ENCODE measurements at places on chromosomes 16 and 17.

- DNase-seq: peak; percentile 60
These were observed 5.0 kb upstream of the TLCD2 start for GRCh38 chr17:1714980-1715802.

DNA sequence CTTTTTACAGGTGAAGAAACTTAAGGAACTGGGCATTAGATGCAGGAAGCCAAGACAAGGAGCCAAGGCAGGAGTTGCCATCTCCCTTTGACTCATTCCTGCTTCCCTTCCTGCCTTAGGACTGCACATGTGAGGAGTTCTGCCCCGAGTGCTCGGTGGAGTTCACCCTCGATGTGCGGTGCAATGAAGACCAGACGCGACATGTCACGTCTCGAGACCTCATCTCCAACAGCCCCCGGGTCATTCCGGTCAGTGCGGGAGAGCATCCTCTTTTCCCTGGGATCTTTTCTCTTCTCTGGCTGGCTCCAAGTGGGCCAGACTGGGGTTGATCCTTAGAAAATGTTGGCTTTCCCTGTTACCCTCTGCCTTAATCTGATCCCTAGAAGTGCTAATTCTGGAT, 6.6 kb downstream of the POLR2C start:
- no peak for DNase-seq

DNA sequence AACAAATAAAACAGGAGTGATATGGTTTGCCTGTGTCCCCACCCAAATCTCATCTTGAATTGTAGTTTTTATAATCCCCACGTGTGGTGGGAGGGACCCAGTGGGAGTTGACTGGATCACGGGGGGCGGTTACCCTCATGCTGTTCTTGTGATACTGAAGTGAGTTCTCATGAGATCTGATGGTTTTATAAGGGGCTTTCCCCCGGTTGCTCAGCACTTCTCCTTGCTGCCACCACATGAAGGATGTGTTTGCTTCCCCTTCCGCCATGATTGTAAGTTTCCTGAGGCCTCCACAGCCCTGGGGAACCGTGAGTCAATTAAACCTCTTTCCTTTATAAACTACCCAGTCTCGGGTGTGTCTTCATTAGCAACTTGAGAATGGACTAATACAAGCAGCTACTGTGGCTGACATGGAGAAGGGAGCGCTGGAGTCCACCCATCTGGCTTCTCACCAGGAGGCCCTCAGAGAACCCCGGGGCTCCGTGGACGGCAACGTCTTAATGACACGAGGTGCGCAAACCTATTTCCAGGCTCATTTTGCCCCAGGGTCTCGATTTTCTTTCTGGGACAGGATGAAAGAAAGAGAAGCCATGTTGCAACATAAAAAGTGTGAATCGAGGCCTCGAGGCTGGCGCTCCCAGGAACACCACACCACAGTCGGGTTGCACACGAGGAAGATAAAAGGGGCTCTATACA, 129.5 kb downstream of the DYNLRB2 start:
- DNase-seq: peak; percentile 33

GRCh38 chr16:88692861-88693260, 6.6 kb upstream of the SNAI3 start:
- DNase-seq: no peak

DNA sequence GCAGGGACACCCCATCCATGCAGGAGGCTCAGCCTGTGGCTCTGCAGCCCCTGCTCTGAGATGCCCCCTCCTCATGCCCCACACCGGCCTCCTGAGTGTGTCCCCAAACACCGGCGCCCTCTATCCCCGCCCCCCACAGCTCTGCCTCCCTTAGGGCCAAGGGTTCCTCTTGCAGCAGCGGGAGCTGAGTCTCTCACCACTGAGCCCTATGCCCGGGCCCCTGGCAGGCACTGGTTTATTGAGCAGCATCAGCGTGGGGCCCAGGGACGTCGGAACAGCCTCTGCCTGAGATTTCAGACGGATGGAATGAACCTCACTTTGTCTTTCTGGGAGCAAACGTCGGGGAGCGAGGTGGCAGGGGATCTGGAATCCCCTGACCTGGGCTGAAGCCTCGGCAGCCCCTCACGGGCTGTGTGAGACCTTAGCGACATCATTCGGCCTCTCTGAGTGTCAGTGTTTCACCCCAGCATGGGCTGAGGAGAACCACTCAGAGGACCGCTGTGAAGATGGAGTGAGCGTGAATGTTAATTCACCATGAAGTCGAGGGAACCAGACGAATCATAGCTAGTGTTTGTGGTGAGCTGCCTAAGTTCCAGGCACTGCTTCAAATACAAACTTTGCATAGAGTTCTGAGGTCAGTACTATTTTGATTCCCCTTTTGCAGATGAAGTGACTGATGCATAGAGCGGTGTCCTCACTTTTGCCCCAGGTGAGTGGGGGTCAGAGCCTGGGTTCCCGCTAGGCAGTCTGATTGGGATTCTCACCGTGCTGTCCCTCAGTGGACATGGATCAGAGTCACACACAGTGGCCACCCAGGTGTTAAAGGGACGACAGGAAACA, 5.3 kb upstream of the C16orf74 start:
- no peak for DNase-seq

GRCh38 chr16:49327466-49327865, 45.8 kb upstream of the CBLN1 start:
- DNase-seq: no peak
